ENCODE measurements at places on chromosomes 4 and X. TPM values are rescaled to one million over a fixed set of nuclear protein-coding genes. Genes with fewer than 3 reads are reported as not detected.

DNA sequence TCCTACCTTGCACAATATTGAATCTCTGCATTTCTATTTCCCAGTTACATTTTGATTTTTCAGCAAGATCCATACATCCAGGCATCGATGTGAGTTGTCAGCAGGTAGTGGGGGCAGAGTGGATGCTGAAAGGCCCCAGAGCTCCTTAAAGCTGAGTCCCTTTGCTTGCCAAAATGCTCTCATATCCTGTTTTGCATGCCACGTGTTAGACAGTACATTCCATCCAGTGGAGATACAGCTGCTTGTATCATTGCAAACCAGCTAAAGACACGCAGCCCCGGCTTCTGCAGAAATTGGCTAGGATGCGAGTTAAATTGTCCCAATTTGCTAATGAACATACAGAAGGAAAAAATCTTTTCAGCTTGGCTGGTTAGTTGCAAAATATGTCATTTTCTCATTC lies 179.6 kb upstream of the MXRA5 start:
- H3K27me3 ChIP-seq = no peaks in the 10 kb centered on the region
- H3K36me3 ChIP-seq = no peaks in the 10 kb centered on the region
- H3K4me1 ChIP-seq = no peaks in the 10 kb centered on the region
- H3K27ac ChIP-seq = no peak overlapping the region
- H3K4me3 ChIP-seq = no peak overlapping the region
- no peak for DNase-seq

DNA sequence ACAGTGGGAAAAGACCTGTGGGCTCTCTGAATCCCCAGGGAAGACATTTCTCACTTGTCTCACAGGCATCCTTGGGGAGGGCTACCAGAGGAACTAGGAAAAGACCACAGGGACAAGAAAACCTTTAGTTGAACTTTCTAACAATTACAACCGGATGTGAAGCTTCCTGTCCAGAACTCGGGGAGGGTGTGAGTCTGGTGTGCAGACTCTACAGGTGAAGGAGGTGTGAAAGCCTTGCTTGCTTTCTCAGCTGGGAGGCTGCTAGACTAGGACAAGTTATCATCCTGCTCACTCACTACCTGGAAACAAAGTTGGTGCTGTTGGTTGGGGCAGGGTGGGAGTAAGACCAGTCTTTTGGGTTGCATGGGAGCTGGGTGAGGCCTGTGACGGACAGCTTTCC lies 158.5 kb upstream of the PBDC1 start:
- no peaks in the 10 kb centered on the region for H3K36me3 ChIP-seq
- H3K27ac ChIP-seq = no peak overlapping the region
- no peak overlapping the region for H3K4me3 ChIP-seq

GRCh38 chr4:55553441-55554201 lies 6.9 kb upstream of the CLOCK start:
- no peak for DNase-seq
- H3K4me1 ChIP-seq = peaks cover 7% of the 10 kb centered on the region
- H3K4me3 ChIP-seq = peak overlapping the region; percentile 34
- peak overlapping the region; percentile 48 for H3K27ac ChIP-seq

DNA sequence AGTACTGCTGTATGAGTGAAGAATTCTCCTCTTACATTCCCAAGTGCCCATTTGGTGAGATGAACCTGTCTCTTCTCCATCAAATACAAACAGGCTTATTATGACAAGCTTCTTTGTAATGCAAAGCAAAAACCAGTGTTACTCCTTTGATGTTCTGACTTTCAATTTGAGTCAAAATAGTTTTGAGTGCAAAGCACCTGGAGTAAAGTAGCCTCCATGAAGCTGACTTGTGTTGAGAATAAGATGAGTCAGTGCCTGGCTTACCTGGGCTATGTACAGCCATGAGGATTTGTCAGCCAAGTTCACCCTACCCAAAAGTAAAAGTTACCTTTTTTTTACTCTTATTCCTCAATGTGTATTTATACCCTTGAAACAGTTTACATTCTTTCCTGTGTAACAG lies 132.5 kb upstream of the FMR1 start:
- no peak overlapping the region for H3K27ac ChIP-seq
- no peak overlapping the region for H3K4me3 ChIP-seq
- no peaks in the 10 kb centered on the region for H3K27me3 ChIP-seq
- no peaks in the 10 kb centered on the region for H3K36me3 ChIP-seq
- H3K4me1 ChIP-seq = no peaks in the 10 kb centered on the region

Gene CTAG2
- total RNA-seq = not detected

GRCh38 chrX:41322821-41323603 lies 10.9 kb upstream of the DDX3X start:
- no peak for DNase-seq
- no peak overlapping the region for H3K27ac ChIP-seq
- no peaks in the 10 kb centered on the region for H3K4me1 ChIP-seq
- H3K4me3 ChIP-seq = no peak overlapping the region

- no peak overlapping the region for H3K27ac ChIP-seq
- H3K4me1 ChIP-seq = no peaks in the 10 kb centered on the region
- H3K4me3 ChIP-seq = no peak overlapping the region
- no peaks in the 10 kb centered on the region for H3K27me3 ChIP-seq
These were observed 130.5 kb upstream of the SMAD1 start for GRCh38 chr4:145351162-145351561.

- H3K27me3 ChIP-seq = no peaks in the 10 kb centered on the region
- no peaks in the 10 kb centered on the region for H3K4me1 ChIP-seq
- H3K4me3 ChIP-seq = no peak overlapping the region
- no peak for DNase-seq
These were observed 50.8 kb upstream of the BOD1L1 start for GRCh38 chr4:13678186-13678924.

DNA sequence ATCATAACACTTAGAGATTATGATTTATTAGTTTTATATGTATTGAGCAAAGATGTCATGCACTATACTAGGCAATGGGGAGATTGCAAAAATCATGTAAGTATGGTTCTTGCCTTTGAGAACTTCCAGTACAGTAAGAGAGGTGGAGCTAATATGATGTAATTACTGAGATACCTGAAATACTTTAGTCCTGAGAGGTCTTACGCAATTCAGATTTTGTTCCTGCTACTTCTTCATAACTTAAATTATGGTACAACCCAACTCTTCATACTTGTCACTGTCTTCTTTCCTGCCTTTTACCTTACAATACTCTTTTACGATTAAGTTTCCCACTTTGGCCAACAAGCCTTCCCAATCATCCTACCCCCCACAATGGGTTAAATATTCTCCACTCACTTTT lies 564.2 kb upstream of the PITX2 start:
- no peaks in the 10 kb centered on the region for H3K4me1 ChIP-seq
- H3K36me3 ChIP-seq = no peaks in the 10 kb centered on the region
- no peaks in the 10 kb centered on the region for H3K27me3 ChIP-seq
- DNase-seq = no peak
- no peak overlapping the region for H3K27ac ChIP-seq
- no peak overlapping the region for H3K4me3 ChIP-seq

DNA sequence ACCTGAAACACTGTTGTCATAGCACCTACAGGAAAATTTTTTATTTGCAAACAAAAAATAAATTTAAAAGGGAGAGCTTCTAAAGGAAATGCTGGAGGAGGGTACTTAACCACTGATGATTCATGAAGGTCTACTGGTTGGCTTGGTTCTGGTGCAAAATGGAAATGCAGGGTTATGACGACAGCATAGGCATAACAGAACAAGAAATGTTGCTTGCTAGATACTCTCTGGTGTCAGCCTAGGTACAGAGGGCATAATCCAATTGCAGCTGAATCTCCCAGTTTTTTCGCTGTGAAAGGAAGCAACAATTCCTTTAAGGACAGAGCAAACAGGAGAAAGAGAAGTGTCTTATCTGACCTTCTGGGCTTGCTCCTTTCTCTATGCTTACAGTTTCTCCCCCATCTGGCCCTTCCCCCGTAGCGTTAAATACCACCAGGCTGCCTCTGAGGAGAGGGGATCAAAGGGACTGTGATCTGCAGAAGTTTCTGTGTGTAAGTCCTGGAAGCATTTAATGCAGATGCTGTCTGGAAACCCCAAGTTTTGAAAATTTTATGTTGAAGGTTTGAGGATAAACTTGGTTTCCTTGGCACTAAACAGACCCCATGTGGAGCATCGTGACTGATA lies 23.7 kb upstream of the CASK start:
- H3K36me3 ChIP-seq = no peaks in the 10 kb centered on the region
- no peak for DNase-seq
- H3K4me3 ChIP-seq = no peak overlapping the region
- no peaks in the 10 kb centered on the region for H3K4me1 ChIP-seq

DNA sequence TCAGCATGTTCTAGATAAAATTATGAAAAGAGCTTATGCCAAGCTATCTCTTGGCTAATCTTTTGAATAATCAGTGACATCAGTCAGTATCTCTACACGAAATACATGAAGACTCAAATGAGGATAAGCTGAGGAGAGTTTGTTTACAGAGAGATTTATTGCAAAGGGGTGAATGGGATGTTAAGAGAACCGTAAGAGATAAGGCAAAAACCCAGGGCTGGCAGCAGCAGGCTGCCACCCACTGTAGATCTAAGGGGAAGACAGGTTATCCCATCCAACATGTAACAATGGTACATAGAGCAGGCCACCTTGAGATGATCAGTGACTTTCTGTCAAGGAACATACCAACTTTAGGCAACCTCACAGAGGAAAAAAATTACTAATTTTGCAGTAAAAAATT lies 432.1 kb upstream of the NR3C2 start:
- H3K4me1 ChIP-seq = no peaks in the 10 kb centered on the region
- H3K36me3 ChIP-seq = no peaks in the 10 kb centered on the region
- H3K27ac ChIP-seq = no peak overlapping the region
- DNase-seq = no peak

Data from Panc1 (cell line).